BE2C (cell line): ENCODE measurements at places on chromosomes 3 and 15.

GRCh38 chr15:67678993-67679392, 136.5 kb downstream of the MAP2K5 start:
- DNase-seq = no peak

DNA sequence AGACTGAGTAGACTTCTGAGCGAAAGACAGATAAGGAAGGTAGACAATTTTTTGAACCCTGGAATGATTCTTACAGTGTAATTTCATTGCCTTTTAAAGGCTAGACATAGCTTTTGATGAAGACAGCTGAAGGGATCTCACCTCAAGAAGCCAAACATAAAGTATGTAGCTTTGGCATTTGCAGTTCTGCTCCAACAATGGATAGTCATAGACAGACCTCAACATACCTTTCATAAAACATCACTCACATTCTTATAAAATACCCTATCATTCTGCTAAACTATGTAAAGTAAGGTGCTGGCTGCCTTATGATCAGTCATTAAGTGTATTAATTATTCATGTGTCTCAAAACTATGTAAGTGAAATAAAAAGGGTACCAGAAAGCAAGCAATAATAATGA, 70.0 kb downstream of the UBE3A start:
- no peak for DNase-seq

DNA sequence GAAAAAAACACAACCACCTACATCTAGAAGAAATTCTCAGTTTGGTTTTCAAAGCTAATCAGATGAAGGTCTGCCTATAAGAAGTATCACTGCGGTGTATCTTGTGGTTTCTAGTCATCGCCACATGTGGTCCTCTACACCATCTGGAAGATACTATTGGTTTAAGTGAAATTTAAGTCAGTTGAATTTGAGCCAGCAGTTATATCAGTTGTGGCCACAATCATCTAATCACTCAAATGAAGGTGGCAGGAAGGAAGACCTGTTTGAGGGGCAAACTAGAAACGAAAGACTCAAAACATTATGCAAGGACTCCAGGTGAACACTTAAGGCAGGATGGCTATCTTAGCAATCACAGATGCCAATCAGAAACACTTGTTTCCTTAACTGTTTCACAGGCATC, 48.7 kb downstream of the ETV5 start:
- DNase-seq = no peak

DNA sequence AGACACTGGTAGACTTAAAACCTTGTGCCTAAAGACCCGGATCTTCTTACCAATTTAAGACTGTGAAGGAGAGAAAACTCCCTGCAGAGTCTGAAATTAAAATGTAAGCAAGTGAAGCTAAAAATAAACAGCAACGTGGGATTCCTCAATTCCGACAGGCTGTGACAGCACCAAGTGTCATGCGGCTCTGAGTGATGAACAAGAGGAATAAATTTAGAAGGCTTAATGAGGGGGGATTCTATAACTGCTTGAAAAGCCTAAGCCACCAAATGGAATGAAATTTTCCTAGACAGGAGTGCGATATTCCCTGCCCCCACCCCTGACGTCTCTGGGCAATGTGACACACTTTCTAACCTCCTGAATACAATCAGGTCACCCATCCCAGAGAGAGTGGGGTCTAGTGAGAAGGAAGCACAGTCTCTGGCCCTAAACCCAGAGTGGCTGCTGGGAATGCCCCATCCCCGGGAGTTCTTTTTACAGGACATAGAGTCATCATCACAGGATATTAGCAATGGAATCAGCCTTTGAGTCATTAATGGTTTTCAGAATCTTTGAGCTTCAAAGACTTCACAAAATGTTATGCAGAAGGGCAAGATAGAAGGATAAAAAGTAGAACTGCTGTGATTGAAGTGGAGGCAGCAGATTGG, 114.3 kb downstream of the EDEM1 start:
- DNase-seq = no peak

- no peak for DNase-seq
Measured at GRCh38 chr3:113063126-113063894, 72.5 kb downstream of the GTPBP8 start.

GRCh38 chr3:101099791-101100190, 106.6 kb upstream of the ABI3BP start:
- no peak for DNase-seq

DNA sequence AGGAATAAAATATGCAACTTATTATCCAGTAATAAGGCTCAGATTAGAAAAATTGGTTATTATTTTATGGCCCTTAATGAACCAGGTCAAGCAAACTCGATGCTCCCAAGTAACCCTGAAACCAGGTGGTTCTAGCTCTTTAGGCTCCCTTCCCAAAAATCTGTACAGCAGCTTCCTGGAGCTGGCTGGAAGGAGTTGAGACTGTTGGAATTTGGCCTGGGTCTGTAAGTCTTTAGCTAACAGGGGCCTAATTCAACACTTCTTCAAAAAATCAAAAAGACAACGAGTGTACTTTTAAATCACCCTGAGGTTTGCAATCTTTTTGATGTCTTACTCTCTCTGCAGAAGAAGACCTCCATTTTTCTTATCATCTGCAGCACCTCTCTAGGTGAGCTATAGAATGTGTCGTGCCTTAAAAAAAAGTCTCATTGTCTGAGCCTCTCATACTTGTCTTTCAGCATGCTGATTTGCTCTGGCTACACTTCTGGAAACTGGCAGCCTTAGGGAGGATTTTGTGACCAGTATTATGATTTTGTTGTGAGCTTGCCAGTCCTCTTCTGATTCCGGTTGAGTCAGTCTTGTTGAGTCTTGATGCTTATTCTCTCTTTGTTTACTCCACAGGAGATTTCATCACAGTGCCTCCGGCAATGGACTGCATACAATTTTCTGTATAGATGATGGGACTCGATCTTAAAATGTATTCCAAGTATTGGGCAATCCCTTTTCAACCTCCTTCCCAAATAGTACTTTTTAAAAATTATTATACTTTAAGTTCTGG, 235.0 kb upstream of the KBTBD8 start:
- DNase-seq = no peak

- no peak for DNase-seq
Measured at GRCh38 chr3:156311431-156311830, 191.1 kb downstream of the KCNAB1 start.

GRCh38 chr3:23785097-23785645, 20.6 kb upstream of the UBE2E1 start:
- no peak for DNase-seq

DNA sequence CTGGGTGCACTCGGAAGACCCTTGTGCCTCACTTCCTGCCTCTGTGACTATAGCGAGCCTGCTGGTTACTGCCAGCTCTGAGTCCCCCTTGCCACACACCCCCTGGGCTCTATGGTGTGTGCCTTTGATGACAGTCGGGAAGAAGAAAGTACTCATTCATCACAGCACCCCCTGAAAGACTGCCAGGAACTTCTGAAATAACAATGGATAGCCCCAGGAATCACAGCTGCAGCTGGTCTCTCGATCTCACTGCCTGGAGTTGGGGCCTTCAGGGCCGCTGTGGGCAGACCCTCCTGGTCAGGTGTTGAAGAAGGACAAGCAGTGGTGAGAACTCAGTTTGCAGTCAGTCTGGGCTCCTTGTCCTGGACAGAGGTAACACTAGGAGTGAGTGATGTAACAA, 9.8 kb upstream of the RPP14 start:
- DNase-seq = no peak

GRCh38 chr3:67715971-67716370, 61.6 kb upstream of the SUCLG2 start:
- DNase-seq = no peak

DNA sequence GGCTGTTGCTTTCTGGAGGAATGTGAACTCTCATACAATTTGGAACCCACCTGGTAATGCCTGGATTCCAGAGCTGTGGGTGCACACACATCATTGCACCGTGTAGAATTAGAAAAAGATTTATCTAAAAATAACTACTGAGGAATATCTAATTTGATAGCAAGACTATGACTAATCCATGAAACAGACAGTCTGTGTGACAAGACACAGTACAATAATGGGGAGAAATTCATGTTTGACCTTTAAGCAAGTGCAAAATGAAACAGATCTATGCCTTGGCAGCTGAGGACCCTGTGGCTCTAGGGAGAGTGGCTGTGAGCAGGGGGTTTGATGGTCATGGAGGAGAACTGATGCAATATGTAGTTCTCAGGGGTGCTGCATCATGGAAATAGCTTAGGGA, 7.9 kb upstream of the DOCK3 start:
- DNase-seq = no peak

DNA sequence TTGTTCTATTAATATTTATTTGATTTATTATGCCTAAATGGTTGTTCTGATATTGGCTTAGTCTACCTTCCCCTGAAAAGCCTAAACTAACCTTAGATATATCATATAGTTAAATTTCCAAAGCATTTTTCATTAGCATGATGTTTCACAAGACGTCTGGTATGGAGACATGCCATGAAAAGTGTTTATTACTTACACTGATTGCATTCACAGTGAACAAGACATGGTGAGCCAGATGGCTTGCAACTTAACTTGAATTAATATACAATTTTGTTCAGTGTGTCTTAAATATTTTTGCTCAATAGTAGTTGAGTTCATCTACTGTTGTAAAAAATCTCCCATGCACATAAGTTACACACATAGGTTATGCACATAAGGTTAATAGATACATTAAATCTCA, 758.4 kb downstream of the NSUN3 start:
- DNase-seq = no peak

- DNase-seq = no peak
Measured at GRCh38 chr3:37531066-37531720, 330.5 kb upstream of the CTDSPL start.
